ENCODE measurements at places on chromosomes 4 and X.

DNA sequence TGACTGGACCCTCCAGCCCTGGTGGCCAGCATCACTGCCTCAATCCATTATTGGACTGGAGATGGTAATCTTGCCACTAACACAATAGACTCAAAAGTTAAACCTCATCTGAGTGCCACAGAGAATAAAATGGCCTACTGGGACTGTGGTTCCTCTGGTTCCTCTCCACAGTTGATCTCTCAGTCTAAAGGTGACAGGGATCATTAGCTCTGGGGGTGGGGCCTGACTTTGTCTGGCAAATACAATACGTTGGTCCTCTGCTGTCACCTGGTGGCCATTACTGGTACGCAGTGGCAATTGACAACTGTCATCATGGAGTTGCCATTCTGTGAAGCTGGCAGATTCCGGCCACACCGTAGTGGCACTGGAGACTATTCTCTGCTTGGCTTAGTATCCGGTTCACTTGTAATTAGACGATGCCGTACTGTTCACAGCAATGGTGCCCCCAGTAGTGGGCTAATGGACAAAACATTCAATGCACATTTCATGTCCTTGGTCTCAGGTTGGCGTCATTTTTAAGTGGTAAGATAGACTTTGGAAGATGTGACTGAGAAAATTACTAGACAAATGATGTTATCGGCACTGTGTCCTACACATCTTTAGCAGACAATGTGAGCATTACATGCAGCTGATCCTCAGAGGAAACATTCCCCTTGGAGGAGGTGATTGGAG is 6.7 kb downstream of the FGFBP2 start:
- DNase-seq: peak; percentile 92

GRCh38 chr4:160353548-160353947 is 1250.7 kb downstream of the RAPGEF2 start:
- no peak for DNase-seq

GRCh38 chr4:139919521-139919920 is 234.5 kb downstream of the MAML3 start:
- no peak for DNase-seq

DNA sequence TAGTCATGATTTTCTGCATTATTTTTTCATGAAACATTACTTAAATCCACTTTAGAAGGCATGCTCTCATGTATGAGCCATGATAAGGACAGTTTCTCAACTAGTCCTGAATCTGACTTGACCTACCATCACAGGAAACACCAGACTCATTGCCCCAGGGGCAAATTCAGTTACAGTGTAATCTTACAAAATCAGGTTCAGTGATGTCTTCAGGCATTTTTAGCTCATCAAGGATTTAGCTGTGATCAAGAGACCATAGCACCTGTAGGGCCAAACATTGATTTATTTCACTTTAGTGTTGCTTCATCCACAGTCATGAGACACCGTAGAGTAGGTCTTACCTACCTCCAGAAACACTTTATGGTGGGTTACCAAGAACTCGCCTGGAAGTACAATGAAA is 3.1 kb upstream of the TASL start:
- no peak for DNase-seq

DNA sequence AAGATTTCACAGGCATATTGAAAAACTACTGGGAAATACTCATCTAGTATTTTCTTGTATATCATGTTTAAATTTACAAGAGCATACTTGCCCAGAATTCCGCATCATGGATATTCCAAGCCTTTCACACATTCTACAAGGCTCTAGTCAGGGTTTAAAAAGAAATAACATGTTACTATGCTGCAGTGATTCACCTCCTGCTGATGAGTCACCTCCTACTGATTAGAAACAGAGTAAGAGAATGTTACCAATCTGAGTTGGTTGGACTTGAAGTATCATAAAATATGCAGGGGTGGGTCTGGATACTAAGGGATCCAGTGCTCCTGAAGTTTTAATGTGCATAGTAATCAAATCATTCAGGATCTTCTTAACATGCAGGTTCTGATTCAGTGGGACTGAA is 192.0 kb upstream of the ANK2 start:
- DNase-seq: no peak

- DNase-seq: peak; percentile 5
Measured at GRCh38 chrX:147917700-147918695, 6.3 kb downstream of the FMR1 start.

DNA sequence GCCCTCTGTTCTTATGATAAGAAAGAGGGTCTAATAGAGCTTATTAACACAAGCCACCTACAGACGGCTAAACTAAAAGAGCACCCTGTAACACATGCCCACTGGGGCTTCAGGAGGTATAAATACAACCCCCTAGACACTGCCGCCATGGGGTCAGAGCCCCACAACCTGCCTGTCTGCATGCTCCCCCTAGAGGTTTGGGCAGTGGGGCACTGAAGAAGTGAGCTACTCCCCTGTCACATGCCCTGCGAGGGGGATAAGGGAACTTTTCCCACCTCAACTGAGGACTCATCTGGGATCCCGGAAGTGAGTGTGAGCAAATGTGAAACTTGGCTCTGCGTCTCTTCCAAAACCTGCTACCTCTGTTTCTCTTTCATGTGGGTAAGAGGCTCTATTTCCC is 334.5 kb downstream of the ADAM29 start:
- DNase-seq: no peak

DNA sequence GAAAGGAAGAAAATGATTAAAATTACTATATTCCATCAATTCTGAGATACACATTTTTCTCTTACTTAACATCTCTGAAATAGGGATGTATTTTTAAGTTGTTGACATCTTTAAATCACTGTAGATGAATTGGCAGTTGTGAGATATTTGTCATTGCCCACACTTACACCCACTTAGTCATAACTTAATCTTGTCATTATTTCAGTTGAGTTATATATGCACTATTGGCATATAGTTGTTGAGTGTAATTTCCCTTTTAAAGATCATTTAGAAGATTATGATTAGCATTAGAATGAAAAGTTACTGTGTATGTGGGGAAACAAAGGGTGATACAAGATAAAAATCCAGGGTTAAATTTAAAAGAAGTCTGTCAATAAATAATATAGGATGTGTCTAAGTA is 2.2 kb downstream of the AIMP1 start:
- no peak for DNase-seq

DNA sequence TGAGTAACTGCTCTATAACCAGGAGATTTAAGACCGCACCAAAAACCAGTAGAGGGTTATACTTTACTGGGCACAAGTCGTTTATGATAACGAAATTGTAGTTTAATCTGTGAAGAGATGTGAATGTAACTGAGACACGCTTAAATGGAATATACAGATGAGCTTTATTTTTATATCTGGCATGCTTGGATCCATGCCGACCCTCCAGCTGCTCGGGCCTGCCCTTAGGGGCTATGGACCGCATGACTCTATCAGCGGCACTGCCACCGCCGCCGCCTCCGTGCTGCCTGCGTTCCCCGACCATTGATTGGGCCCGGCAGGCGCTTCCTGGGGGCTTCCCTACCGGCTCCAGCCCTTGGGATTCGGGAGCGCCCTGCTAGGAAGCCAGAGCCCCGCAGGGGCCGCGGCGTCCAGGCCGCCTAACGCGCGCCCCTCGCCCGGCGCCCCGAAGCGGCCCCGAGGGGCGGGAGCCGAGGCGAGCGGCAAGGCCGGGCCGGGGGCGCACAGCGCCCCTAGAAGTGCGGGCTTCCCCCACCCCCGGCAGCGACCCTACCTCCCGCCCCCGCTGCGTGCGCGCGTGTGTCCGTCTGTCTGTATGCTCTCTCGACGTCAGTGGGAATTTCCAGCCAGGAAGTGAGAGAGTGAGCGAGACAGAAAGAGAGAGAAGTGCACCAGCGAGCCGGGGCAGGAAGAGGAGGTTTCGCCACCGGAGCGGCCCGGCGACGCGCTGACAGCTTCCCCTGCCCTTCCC is at the start of gene NFKB1:
NFKB1 (plus strand) TSS at position 664 of the 751 bp plus-strand sequence. CDS start 24,160 bp downstream, outside the sequence.
- DNase-seq: peak; percentile 90

- peak; percentile 0 for DNase-seq
Measured at GRCh38 chrX:140817943-140818342, 108.4 kb downstream of the LINC00632 start.

GRCh38 chr4:68119921-68120320 is 9.7 kb downstream of the TMPRSS11F start:
- no peak for DNase-seq

DNA sequence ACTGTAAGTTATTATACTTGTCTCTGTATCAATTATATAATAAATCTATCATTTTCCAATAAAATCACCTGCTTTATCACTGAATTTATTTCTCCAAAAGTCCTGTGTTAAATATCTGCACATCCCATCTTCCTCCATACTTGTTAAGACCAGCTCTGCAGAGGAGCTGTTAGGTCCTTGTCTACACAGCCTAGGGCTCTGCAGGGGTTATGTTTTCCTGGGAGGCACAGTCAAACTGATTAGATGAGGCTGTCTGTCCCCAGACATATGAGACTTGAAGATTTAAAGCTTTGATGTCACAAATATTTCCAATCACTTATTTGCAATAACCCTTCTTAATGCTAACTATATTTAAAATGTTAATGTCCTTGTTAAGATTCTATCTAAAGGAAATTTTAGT is 446.8 kb downstream of the TRAM1L1 start:
- DNase-seq: no peak

- DNase-seq: peak; percentile 10
Measured at GRCh38 chr4:89615051-89615450, 221.9 kb downstream of the SNCA start.

DNA sequence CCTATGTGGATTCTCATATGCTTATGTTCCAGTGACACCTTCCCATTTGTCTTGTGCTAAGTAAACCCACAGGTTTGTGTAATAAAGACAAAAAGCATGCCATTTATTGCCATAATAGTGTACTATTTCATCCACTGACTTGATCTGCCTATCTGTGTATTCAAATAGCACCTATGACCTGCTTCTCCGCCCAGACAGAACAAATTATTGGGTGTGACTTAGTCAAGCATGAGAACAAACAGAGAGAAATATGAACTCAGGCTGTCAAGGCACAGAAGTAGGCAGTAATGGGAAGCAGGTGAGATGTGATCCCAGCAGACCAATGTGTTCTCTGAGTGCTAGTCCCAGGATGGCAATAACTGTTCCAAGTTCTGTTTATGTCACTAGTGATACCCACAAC is 25.4 kb downstream of the ELOVL6 start:
- peak; percentile 91 for DNase-seq

- DNase-seq: peak; percentile 1
Measured at GRCh38 chrX:14554131-14554715, 24.9 kb downstream of the GLRA2 start.

- DNase-seq: no peak
Measured at GRCh38 chrX:54920610-54921426, at the start of gene TRO. TRO (plus strand) TSS chrX:54920824; CDS start chrX:54922247, 1,423 bp downstream.

DNA sequence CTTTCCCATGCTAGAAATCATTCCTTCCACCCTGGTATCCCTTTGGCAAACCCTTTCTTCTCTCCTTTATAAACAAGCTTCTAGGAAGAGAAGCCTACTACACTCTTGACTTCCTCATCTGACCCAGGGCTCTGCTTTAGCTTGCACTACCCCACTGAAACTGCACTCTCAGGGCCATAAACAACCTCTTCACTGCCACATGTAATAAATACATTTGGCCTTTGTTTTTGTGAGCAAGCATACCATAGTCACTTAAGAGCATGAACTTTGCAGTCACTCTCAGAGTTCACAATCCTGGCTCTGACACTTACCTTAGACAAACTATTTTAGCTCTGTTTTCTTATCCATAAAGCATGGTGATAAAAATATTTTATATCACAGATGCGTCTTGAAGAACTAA is 50.7 kb upstream of the USP38 start:
- DNase-seq: peak; percentile 38

GRCh38 chr4:95267081-95267480 is 281.7 kb downstream of the UNC5C start:
- DNase-seq: no peak

- DNase-seq: no peak
Measured at GRCh38 chrX:50726296-50726695, 87.7 kb downstream of the SHROOM4 start.

GRCh38 chr4:18695733-18696527 is 674.4 kb upstream of the LCORL start:
- DNase-seq: no peak
